ENCODE measurements at places on chromosomes 7 and 10. TPM values are rescaled to one million over a fixed set of nuclear protein-coding genes. Genes with fewer than 3 reads are reported as not detected.

The CNTNAP2 gene
- polyA plus RNA-seq, result 12.9 TPM

- H3K4me3 ChIP-seq, result no peak overlapping the region
- H3K4me1 ChIP-seq, result peaks cover 29% of the 10 kb centered on the region
- DNase-seq, result peak; percentile 38
- H3K36me3 ChIP-seq, result no peaks in the 10 kb centered on the region
- H3K27ac ChIP-seq, result peak overlapping the region; percentile 71
Observed at GRCh38 chr7:108088729-108089128, 41.4 kb downstream of the LAMB4 start.

The LOXL4 gene
- polyA plus RNA-seq, result 4.0 TPM

DNA sequence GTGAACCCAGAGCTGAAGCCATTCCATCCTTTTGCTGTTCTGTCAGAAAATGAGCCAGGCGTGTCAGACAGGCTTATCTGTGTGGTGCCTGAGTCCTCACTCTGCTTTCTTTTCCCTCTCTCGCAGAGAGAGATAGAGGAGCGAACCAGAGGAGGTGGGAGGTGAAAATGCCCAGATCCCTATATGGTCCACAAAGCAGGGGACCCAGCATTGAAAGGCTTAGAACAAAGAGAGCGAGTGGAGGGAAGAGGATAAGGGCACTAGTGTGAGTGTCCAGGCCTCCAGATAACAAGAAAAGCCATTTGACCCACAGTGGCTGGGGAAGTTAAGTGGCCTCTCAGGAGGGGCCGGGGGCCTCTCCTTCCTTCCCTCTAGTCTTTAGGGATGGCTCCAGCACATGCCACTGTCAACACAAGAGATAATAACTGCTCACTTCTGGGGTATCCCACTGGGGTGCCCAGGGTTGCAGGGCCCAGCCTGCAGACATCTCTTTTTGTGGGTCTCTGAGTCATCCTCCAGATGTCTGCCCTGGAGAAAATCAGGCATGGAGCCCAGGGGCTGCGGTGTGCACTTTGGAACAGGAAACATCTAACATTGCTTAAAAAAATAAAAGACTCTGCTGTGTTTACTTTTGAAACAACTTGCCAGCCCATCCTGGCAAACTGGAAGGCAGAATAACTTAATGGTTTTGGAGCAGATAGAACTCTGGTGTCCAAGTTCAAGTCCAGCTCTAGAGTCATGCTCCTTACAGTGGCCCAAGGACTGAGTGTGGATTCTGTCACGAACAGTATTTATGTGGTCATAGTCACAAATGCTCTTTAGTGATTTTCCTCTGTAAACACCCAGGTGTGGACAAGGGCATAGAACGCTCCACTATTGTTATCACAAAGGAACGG, 189.5 kb downstream of the CXCL12 start:
- no peak overlapping the region for H3K4me3 ChIP-seq
- no peaks in the 10 kb centered on the region for H3K36me3 ChIP-seq
- H3K27ac ChIP-seq, result no peak overlapping the region

- no peak overlapping the region for H3K27ac ChIP-seq
- H3K4me1 ChIP-seq, result no peaks in the 10 kb centered on the region
- H3K27me3 ChIP-seq, result no peaks in the 10 kb centered on the region
- DNase-seq, result no peak
Observed at GRCh38 chr7:22633286-22633953, 93.6 kb upstream of the IL6 start.

The ITGB8 gene
- 26.8 TPM for polyA plus RNA-seq

The TLL2 gene
- polyA plus RNA-seq, result 0.99 TPM

The ASB4 gene
- polyA plus RNA-seq, result 0.33 TPM

The PHKG1 gene
- 2.1 TPM for polyA plus RNA-seq

- DNase-seq, result no peak
- no peak overlapping the region for H3K27ac ChIP-seq
- H3K4me1 ChIP-seq, result no peaks in the 10 kb centered on the region
- H3K36me3 ChIP-seq, result no peaks in the 10 kb centered on the region
Observed at GRCh38 chr7:26543951-26544350, 252.3 kb downstream of the SNX10 start.

DNA sequence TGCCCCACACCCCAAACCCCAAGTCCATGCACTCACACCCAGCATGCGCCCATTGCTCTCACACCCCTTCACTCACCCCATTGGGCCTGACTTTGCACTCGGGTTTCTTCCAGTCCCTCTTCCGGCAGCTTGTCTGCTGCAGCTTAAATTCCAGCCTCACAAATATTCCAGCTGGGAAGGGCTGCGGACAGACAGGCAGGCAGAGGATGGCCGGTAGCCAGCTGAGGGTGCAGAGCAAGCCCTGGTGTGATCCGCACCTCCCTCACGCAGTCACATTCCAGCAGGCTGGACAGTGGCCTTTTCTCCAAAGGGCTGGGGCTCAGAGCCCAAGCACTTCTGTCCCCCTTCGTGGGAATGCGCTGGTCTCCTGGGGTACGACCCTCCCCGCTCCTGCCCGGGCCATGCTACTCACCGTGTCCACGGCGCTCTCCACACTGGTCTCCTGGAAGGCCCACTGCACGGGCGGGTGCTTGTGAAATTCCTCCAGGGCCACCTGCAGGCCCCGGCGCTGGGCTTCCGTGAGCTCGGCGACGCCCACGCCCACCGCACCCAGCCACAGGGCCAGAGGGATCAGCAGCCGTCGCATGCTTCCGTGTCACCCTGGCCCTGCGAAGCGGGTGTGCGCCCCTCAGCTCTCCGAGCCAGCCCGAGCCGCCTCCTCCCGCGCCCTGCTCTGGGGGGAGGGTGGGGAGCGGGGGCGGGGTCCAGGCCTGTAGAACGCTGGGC, 1.2 kb downstream of the RARRES2 start:
- H3K4me3 ChIP-seq, result peak overlapping the region; percentile 50
- H3K4me1 ChIP-seq, result peaks cover 21% of the 10 kb centered on the region
- peak; percentile 45 for DNase-seq
- no peak overlapping the region for H3K27ac ChIP-seq

DNA sequence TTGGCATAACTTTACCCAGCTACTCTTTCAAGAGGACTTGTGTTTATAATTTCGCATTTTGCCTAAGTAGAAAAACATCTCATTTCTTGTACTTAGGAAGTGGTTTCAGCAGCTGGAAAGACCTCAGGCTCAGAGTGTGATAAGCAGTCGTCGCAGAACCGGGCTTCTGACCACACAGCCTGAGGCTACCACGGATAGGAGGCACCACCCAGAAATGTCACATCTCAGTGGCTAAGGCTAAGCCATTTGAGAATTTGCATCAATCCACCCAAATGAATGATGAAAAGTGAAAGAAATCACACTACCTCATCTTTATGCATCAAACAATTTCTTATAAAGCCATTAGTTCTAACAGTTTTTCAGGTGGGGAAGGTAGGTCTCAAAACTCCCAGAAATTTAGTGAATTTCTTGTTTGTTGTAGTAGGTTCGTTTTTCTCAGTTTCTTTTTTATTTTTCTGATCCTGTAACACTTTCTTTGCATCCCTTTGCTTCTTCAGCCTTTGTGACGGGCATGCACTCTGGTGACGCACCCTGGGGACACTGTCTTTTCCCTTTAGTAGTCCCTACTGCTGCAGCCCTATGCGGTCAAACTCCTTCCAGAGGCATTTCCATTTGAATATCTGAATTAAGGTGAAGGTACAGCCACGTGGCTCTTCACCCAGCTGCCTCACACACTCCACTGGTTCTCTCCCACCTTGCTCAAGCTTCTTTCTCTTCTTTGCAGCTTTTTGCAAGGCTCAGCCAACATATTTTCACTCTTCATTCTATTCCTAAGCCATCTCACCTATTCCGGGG, 68.5 kb downstream of the MAP3K8 start:
- peak; percentile 12 for DNase-seq
- peaks cover 5% of the 10 kb centered on the region for H3K27me3 ChIP-seq
- H3K27ac ChIP-seq, result no peak overlapping the region
- H3K36me3 ChIP-seq, result no peaks in the 10 kb centered on the region
- H3K4me3 ChIP-seq, result no peak overlapping the region

GRCh38 chr7:106756884-106757283, 95.9 kb upstream of the CCDC71L start:
- DNase-seq, result no peak
- H3K36me3 ChIP-seq, result no peaks in the 10 kb centered on the region
- no peak overlapping the region for H3K27ac ChIP-seq
- no peak overlapping the region for H3K4me3 ChIP-seq
- H3K27me3 ChIP-seq, result no peaks in the 10 kb centered on the region
- H3K4me1 ChIP-seq, result peaks cover 5% of the 10 kb centered on the region

The CPVL gene
- polyA plus RNA-seq, result 333 TPM

The MEOX2 gene
- 3.3 TPM for polyA plus RNA-seq

GRCh38 chr10:92847202-92847864, 987 bp upstream of the EXOC6 start:
- H3K4me3 ChIP-seq, result no peak overlapping the region
- no peaks in the 10 kb centered on the region for H3K36me3 ChIP-seq
- H3K27ac ChIP-seq, result no peak overlapping the region
- H3K4me1 ChIP-seq, result peaks cover 2% of the 10 kb centered on the region
- DNase-seq, result no peak

DNA sequence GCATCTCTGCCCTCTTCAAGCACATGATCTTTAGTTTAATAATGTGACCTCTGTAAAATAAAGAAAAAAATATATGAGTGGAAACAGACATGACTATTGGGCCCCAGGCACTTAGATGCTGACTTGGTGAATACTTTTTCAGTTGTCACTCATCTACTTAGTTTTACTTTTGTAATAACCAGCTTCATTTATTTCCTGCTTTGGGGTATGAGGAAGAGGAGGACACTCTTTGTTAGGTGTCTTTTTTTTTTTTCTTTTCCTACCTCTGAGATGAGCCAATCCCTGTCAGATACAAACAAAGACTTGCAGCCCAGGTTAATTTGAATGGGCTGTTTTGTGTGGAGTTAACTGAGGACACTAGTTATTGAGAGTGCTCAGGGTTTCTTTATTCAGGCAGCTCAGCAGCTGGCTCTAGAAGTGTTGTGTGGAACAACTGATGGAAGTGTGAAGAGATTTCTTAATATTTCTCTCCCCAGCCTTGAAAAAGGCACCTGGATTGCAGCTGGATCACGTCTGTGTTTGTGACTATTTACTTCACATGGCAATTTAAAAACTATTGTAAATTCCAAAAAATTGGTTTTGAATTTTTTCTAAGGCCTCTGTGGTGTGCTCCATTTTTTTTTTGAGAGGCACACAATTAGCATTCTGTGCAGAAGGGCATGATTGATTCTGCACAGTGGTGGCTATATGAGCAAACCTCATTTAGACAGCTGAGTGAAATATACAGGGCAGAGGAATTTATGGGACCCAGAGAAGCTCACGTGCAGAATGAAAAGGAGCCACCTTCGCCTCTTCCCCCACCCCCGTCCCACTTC, 333.8 kb downstream of the LRMDA start:
- H3K27ac ChIP-seq, result no peak overlapping the region
- DNase-seq, result no peak
- H3K36me3 ChIP-seq, result no peaks in the 10 kb centered on the region
- H3K27me3 ChIP-seq, result no peaks in the 10 kb centered on the region

GRCh38 chr7:157612664-157613561, 276.1 kb downstream of the DNAJB6 start:
- H3K27ac ChIP-seq, result no peak overlapping the region
- peak overlapping the region; percentile 40 for H3K4me3 ChIP-seq
- no peaks in the 10 kb centered on the region for H3K4me1 ChIP-seq
- no peaks in the 10 kb centered on the region for H3K36me3 ChIP-seq
- H3K27me3 ChIP-seq, result peaks cover 27% of the 10 kb centered on the region
- DNase-seq, result peak; percentile 60

- H3K36me3 ChIP-seq, result no peaks in the 10 kb centered on the region
- H3K4me3 ChIP-seq, result no peak overlapping the region
Observed at GRCh38 chr7:3559278-3559677, 258.2 kb downstream of the SDK1 start.

DNA sequence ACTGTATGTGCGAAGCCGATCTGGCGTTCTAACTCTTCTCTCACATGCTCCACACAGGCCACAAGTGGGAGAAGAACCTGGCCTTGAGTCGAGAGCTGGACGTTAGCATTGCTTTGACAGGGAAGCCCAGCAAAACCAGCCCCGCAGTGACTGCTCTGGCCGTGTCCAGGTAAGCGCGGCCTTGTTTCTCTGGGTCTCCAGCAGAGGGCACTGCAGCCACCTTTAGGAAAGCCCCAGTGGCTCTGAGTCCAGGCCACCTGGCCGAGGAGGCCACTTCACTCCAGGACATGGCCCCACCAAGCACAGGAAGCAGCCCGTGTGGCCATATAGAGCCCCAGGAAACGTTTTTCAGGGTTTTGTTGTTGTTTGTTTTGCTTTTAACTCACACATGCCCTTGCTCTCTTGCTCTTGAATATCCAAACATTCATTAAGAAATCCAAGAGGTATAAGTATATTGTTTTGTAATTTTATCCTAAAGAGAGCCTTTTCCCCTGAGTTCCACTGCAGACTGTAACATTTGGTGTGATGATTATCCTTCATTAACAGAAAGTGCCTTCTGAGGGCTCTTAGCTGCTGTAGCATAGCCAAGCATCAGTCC, 41.8 kb upstream of the LRRC18 start:
- no peak overlapping the region for H3K27ac ChIP-seq
- no peaks in the 10 kb centered on the region for H3K27me3 ChIP-seq
- peak; percentile 26 for DNase-seq
- H3K4me1 ChIP-seq, result no peaks in the 10 kb centered on the region

DNA sequence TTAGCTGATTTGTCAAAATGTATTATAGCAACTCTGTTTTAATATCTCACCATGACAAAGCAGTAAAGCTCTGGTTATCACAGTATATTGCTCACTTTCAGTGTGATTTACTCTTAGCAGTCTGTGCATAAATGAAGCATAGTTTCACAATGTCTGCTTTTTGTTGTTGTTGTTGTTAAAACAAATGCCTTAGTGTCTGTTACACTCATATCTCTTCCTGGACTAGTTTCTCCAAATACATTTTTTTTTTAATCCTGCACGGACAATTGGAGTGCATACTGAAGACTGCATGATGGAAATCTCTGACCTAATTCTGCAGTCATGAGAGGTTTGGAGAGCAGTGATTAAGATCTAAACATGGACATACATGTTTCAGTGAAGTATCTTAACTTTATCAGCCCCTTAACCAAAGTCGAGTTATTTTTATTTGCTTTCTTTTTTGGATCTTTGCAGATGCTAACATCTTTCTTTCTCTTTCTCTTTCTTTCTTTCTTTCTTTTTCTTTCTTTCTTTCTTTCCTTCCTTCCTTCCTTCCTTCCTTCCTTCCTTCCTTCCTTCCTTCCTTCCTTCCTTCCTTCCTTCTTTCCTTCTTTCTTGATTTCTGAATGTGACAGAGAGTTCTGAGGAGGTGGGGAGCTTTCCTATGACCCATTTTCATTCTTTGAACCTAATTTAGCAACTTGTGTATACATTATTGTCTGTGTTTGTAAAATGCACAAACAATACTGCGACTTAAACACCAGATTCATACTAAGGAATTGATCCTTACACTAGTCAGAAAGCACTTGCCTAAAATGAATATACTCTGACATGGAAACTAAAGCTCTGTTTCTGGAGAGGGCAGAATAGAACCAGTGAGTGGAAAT, 161.5 kb upstream of the AGR3 start:
- peaks cover 7% of the 10 kb centered on the region for H3K4me1 ChIP-seq
- H3K4me3 ChIP-seq, result no peak overlapping the region
- no peak for DNase-seq
